ENCODE measurements at places on chromosomes 2 and 18. TPM values are rescaled to one million over a fixed set of nuclear protein-coding genes. Genes with fewer than 3 reads are reported as not detected.

Gene KLHL14
- not detected for total RNA-seq

Gene LTBP1
- total RNA-seq, result 340 TPM

Gene HOXD4
- total RNA-seq, result 2.0 TPM

Gene POTEJ
- not detected for total RNA-seq

Gene CD28
- not detected for total RNA-seq

Gene SOCS6
- total RNA-seq, result 50.6 TPM

Gene SCN2A
- total RNA-seq, result under 0.01 TPM

Gene PTPN2
- 26.5 TPM for total RNA-seq

Gene CCDC141
- total RNA-seq, result under 0.01 TPM

Gene EPB41L3
- 130 TPM for total RNA-seq

Gene GALNT14
- 0.98 TPM for total RNA-seq

Gene EDAR
- not detected for total RNA-seq
